Progenitor cell of endocrine pancreas (in vitro differentiated cells): ENCODE measurements at places on chromosomes 2 and 18.

DNA sequence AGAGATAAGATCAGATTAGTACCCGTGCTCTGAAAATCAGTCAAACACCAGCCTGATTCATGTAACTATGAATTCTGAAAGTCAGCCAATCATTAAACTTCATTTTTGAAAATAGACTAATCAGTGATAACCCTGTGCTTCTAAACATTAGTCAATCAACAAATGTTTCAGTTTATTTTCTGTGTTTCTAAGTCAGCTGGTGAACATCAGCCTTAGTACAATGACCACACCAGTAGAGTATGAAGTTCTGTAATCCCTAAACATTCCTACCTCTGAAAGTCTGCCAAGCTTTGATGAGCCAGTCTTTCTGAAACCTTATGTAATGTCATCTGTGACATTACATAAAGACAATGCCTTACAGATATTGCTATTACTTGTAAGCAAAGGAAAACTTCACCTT is 807.4 kb upstream of the CRIM1 start:
- DNase-seq: no peak

- DNase-seq: no peak
Measured at GRCh38 chr2:232983669-232984140, 29.4 kb downstream of the NGEF start.

- DNase-seq: no peak
Measured at GRCh38 chr2:165008730-165009315, 53.5 kb upstream of the SLC38A11 start.

DNA sequence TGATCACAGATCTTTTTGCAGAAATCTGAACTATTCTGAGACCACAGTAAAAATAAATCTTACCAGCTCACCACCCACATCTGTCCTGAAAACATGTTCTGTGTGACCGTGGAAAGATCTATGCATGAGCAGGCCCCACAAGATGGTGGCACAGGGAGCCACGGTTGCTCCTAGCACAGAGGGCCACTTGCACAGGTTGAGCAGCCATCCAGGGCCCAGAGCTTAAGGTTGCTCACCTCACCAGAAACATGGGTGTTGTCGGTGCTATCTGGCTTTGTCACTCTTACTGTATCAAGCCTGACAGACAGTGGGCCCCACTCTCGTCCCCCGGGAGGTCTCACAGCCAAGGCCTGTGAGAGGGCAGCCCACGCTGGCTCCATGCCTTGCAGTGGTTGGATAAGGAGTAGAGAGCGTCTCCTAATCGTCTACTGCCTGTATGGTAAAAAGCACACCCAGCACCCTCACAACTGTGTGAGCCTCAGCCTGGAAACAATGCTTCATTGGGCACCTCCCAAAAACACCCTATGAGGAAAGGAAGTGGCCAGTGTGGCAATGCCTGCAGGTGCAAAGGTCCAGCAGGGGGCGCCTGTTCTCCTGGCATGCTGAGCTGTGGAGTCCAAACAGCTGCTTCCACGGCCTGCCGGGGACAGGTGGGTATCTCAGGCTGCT is 19.6 kb downstream of the TUBB6 start:
- DNase-seq: peak; percentile 72

- DNase-seq: no peak
Measured at GRCh38 chr2:38057651-38058410, 18.1 kb downstream of the CYP1B1 start.

GRCh38 chr18:13548966-13549879 is 177.1 kb downstream of the FAM210A start:
- no peak for DNase-seq

DNA sequence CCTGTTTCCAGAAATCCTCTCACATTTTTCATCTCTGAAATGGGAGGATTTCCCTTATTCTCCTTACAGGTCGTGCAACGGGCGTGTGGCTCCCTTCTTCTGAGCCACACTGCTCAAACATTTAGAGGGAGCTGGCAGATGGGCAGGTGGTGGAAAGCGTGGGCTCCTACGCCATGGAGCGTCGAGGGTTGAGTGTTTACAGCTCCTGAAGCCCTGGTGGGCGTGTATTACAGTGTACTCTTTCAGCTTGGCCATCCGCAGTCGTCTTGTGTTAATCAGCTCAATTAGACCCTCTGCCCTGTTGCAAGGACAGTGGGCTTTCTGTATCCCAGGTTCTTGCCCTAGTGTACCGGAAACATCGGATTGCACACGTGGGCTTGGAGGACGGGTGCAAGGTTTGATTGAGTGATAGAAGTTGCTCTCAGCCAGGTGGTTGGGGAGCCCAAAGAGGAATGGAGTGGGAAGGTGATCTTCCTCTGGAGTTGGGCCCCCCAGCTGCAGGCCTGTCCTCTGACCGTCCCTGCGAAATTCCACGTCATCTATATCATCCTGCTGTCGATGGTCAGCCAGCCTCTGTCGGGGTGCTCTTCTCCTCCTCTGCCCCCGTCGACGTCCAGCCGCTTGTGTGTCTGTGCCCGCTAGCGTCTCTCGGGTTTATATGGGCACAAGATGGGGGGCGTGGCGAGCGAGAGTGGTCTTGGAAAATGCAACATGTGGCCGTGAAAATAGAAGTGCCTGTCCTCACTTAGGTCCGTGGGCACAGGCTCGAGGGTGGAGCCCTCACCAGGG is 120.3 kb upstream of the DSEL start:
- no peak for DNase-seq

GRCh38 chr2:230921806-230922595 is 3.0 kb downstream of the GPR55 start:
- no peak for DNase-seq

- DNase-seq: no peak
Measured at GRCh38 chr18:27731211-27731610, 445.7 kb downstream of the CDH2 start.

- DNase-seq: peak; percentile 24
Measured at GRCh38 chr2:240568678-240569522, 616 bp downstream of the RNPEPL1 start.

- no peak for DNase-seq
Measured at GRCh38 chr2:225486236-225486635, 86.7 kb downstream of the NYAP2 start.

DNA sequence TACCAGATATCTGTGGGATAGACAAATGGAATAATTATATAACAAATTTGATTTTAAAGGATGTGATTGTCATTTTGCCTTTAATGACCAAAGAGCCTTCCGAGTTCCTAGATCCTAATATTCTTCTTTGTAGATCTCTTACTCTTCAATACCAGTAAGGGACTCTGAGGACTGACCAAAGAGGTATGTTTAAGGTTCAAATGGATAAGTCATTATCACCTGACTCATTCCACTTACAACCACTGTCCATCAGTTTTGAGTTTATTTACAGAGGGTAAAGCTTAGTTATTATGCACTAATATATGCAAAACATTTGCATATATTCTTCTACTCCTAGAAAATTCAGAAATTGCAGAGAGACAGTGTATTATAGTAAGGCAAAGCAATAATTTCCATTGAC is 62.7 kb downstream of the CCDC148 start:
- DNase-seq: no peak

DNA sequence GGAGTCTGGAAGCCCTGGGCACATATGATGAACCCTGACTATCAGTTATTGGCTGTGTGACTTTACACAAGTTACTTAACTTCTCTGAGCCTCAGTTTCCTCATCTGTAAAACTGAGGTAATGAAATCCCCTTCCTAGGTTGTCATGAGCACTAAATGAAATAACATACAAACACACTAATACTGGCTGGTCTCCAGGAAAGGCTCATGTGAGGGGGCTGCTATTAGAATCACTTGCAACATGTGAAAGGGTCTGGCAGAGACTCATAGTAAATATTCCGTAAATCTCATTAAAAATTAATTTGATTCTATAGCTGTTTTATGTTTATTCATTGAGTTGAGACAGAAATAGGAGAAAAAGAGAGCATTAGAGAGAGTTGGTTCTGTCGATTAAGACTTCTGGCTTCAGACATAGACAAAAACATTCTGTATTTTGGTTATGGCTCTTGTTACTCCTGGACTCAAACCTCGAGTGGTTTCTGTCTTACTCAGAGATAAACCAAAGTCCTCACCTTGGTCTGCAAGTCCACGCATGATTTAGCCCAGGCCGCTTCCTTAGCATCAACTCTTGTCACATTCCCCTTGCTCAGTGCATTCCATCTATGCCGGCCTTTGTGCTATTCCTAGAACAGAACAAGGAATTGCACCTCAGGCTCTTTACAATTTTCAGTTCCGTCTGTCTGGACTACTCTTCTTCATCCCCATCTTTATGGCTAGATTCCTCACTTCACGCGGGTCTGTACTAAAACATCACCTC is 139.1 kb downstream of the NXPH2 start:
- DNase-seq: no peak

- DNase-seq: peak; percentile 76
Measured at GRCh38 chr2:231674587-231675338, 33.6 kb upstream of the PTMA start.

DNA sequence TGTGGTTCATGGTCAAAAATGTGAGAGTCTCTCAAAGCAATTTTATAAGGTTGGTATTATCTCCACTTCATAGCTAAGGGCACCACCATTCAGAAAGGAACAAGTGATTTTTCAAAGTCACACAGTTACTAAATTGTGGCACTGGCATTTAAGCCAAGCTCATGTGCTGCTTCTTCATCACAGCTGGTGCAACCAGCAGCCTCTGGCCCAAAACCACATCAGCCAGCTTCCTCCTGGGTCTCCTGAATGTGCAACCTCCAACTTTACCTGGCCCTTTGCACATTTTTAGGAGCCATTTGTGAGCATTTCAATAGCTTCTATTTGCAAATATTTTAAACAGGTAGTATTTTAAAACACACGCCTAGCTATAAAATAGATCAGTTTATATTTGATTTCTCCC is 293.7 kb downstream of the BCL11A start:
- no peak for DNase-seq
